ENCODE measurements at places on chromosomes 16 and 17. TPM values are rescaled to one million over a fixed set of nuclear protein-coding genes. Genes with fewer than 3 reads are reported as not detected.

The ACSM2B gene
- total RNA-seq = not detected

The CNGB1 gene
- total RNA-seq = not detected

The GAST gene
- not detected for total RNA-seq

The CNTD1 gene
- not detected for total RNA-seq

The CANT1 gene
- total RNA-seq = 46.7 TPM

The HAP1 gene
- not detected for total RNA-seq

The TCAP gene
- total RNA-seq = 1.4 TPM

The ZNF423 gene
- total RNA-seq = 0.03 TPM

The RNF43 gene
- total RNA-seq = 0.43 TPM

The NOTUM gene
- total RNA-seq = 0.40 TPM

The MYO1C gene
- 34.5 TPM for total RNA-seq

The CCDC154 gene
- total RNA-seq = 2.2 TPM

The NETO2 gene
- 22.5 TPM for total RNA-seq

The C17orf50 gene
- not detected for total RNA-seq

The CDRT15L2 gene
- not detected for total RNA-seq

The ZSCAN32 gene
- total RNA-seq = 12.7 TPM

The QPRT gene
- total RNA-seq = 2.1 TPM

The GUCY2D gene
- not detected for total RNA-seq

The CMTM2 gene
- total RNA-seq = not detected

The C17orf78 gene
- not detected for total RNA-seq

The KRT32 gene
- total RNA-seq = not detected

The TCF25 gene
- 182 TPM for total RNA-seq

The KRT16 gene
- not detected for total RNA-seq

The HIGD1B gene
- not detected for total RNA-seq

The EFNB3 gene
- total RNA-seq = not detected

The DHX40 gene
- total RNA-seq = 15.3 TPM

The ABI3 gene
- 22.7 TPM for total RNA-seq

The XYLT1 gene
- 2.3 TPM for total RNA-seq

The CALB2 gene
- not detected for total RNA-seq

The PIK3R6 gene
- 0.35 TPM for total RNA-seq

The NACA2 gene
- total RNA-seq = not detected

The ESRP2 gene
- 0.53 TPM for total RNA-seq

The SYNGR3 gene
- 4.3 TPM for total RNA-seq

The TBC1D28 gene
- total RNA-seq = not detected

The ZNF469 gene
- 1.3 TPM for total RNA-seq

The GNPTG gene
- 21.8 TPM for total RNA-seq

The TMEM106A gene
- 8.6 TPM for total RNA-seq

The PMP22 gene
- 0.32 TPM for total RNA-seq

The ZFHX3 gene
- total RNA-seq = 0.29 TPM

The CLDN9 gene
- not detected for total RNA-seq

The SLC35G6 gene
- not detected for total RNA-seq

The HP gene
- total RNA-seq = 11.4 TPM
